Effector CD8-positive, alpha-beta T cell (primary cell): ENCODE measurements at places on chromosomes 7 and 10.

- DNase-seq: no peak
Measured at GRCh38 chr7:29871787-29872398, 65.6 kb downstream of the WIPF3 start.

- no peak for DNase-seq
Measured at GRCh38 chr7:7989133-7989532, 20.5 kb downstream of the GLCCI1 start.

DNA sequence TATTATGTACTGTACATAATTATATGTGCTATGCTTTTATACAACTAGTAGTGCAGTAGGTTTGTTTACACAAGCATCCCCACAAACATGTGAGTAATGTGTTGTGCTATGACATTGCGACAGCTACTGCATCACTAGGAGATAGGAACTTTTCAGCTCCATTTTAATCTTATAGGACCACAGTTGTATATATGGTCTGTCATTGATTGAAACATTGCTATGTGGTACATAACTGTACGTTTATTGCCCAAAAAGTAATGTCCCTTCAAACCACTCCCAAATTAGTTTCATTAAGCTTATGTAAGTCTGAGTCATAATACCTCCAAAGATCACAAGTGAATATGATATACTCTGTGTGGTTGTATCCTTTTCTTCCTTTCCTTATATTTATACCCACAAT lies 183.2 kb upstream of the POT1 start:
- DNase-seq: no peak

- DNase-seq: no peak
Measured at GRCh38 chr10:18282094-18282493, 141.9 kb downstream of the CACNB2 start.

DNA sequence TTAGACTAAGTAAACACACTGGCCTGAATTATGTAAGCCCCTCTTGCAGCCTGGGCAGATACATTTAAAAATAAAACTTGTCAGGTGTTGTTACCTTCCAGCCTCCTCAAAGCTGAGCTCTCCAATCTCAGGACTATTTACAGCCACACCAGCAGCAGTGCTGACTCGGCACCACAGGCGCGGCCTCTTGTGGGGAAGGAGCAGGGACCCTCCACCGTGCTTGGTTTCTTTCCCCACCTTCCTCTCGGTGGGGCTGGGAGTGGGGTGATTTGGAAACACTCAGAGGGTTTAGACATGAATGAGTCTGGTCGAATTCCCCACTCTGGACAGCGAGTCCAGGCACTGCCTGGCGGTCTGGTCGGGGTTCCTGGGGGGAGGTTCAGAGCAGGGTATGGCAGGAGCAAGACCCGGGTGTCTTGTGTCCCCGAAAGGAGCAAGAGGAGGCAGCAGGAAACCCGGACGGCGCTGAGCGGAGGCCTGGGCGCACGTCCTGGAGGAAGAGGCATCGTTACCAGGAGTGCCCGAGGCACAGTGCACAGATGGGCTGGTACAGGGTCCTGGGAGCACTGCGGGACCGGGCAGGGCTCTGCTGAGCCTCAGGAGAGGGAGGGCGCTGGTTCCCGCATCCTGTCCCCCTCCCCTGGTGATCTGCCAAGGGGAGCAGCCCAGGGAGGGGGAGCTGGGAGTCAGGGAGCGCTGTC lies 29.2 kb upstream of the CFAP46 start:
- DNase-seq: no peak

DNA sequence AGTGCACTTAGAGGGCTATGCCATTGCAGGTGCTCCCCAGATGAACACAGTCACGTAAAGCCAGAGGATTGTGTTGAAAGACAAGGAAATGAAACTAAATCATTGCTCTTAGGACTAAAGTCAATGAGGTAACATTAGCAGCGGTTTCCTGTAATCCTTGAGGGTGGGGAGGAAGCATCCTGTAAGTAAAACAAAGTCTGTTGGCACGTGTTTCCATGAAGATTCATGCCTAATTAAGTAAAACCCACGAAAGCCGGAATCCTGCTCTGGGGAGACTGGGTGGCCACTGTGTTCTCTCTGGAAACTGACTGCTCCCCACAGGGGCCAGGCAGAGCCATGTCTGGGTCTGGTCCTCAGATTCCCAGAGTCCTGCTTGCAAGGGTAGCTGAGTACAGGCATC lies 18.3 kb downstream of the STEAP1B start:
- DNase-seq: no peak

- no peak for DNase-seq
Measured at GRCh38 chr10:15121707-15122106, 24.6 kb downstream of the RPP38 start.

- DNase-seq: no peak
Measured at GRCh38 chr7:37987732-37988131, 67.3 kb downstream of the EPDR1 start.

GRCh38 chr10:115974816-115975430 lies 298.1 kb downstream of the GFRA1 start:
- no peak for DNase-seq

- no peak for DNase-seq
Measured at GRCh38 chr10:110840923-110841428, 30.8 kb upstream of the PDCD4 start.

- no peak for DNase-seq
Measured at GRCh38 chr7:24907311-24907886, 72.6 kb downstream of the OSBPL3 start.

DNA sequence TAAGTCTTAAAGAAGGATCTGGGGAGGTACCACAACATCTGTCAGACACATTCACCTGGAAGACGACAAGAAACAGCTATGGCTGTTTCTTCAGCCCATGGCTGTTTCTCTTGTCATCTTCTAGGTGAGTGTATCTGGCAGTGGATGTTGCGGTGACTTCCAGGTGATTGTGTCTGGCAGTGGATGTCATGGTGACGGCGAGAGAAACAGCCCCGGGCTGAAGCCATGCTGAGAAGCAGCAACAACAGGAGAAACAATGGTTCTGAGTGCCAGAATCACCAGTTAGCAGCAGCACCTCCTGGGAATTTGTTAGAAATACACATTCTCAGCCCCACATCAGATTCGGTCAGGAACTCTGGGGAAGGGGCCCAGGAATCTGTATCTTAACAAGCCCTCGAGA lies 68.6 kb upstream of the SYPL1 start:
- no peak for DNase-seq

DNA sequence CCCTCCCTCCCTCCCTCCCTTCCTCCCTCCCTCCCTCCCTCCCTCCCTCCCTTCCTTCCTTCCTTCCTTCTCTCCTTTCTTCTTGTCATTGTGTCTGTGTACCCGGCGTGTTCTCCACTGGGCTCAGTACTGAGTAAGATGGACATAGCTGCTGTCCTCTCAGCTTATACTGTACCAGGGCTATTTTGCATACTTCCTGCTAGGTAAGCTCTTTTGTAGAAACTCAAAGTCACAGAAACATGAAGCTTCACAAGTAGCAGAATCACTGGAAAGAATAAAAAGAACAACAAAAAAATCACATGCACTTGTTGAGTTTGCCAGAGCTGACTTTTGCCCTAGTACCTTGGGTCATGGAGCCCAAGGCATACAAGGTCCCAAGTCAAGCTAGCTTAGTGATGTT lies 125.7 kb downstream of the PLPP4 start:
- no peak for DNase-seq

- DNase-seq: no peak
Measured at GRCh38 chr7:127525866-127526480, 59.4 kb downstream of the GCC1 start.

- DNase-seq: no peak
Measured at GRCh38 chr7:18700147-18700546, 204.6 kb downstream of the HDAC9 start.

GRCh38 chr10:19832699-19833098 lies 16.5 kb downstream of the PLXDC2 start:
- no peak for DNase-seq

DNA sequence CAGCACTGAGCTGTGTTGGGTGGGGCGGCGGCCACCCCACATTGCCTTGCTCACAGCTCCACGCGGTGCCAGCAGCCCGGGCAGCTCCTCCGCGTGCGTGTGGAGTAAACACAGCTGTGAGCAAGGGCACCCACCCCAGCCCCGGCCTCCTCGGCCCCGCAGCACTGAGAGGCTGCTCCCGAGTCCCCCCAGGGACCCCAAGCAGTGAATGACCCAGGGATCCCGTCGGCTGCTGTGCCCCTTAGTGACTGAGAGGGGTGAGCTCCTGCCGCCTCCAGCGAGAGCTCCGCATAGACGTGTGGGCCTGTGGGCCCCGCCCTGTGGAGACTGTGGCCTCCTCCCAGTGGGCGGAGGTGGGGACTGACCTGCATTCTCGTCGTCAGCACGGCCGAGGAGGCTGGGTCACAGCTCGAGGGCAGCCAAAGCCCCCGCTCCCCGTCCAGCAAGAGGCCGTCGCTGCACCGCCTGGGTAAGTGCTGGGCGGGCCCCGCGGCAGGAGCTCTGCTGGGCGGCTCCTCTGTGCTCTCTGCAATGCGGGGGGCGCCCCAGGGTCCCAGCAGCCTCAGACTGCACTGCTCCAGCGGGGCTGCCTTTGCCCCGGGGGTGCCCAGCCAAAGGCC lies 29.9 kb upstream of the UTF1 start:
- DNase-seq: no peak

- DNase-seq: no peak
Measured at GRCh38 chr10:70274643-70275042, 9.2 kb downstream of the NPFFR1 start.

DNA sequence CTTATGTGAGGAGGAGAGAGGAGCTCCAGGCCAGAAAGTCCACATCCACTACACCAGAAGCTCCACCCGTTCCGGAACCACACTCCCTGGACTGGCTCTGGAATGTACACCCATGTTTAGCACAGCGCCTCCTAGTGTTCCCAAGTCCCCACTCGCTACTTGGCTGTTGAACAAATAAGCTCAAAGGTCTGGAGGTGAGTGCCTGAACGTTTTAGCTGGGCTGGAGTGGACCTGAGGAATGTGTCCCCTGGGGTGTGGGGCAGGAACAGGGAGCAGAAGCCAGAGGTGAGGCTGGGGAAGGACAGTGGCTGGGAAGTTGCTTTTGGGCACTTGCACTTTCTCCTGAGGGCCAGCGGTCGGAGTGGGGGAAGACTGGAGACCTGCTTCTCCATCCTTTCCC lies 164.1 kb upstream of the CDCA7L start:
- DNase-seq: no peak

DNA sequence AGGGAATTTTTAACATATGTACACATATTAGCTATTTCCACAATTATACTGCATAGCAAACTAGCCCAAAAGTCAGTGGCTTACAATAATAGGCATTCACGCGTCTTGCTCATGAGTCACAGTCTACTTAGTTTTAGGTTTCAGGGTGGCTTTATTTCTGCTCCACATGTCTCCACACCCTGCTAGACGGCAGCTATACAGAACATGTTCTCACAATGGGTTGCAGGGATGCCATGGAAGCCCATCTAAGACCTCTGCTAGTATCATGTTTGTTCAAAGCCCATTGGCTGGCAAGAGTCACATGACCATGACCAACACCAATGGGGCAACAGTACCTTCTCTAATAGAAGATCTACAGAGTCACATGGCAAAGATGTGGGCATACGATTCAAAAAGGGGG lies 96.3 kb upstream of the NEBL start:
- DNase-seq: no peak

DNA sequence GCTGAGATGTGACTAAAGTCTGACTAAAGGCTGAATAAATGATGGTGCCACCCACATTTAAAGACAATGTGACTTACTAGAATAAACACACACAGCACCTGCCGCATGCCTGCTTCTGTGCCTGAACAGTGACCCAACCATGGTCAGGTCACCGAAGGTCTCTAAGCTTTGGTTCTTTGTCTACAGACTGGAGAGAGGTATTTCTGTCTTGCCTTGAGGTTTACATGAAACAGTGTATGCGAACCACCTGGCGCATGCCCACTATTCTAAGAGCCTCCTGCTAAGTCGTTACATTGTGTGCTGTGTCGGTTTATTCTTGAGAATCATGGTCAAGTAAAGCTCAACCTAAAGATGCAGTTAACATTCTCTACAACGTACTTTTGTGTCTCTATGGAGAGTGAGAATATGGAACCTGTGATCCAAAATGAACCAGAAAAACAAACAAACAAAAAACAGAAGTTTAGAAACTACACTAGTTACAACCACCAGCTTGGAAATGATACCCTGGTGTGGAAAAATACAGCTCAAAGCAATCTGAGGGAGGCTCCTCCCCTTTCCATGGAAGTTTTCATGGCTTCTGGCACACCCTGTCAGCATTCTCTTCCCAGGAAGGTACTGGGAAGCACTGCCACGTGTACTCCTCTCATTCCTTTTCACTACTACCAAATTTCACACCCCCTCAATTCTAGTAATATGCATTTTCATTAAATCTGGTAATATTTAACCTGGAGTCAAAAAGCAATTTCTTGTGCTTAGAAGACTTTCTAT lies 40.0 kb downstream of the VOPP1 start:
- no peak for DNase-seq
